Stimulated activated CD4-positive, alpha-beta T cell treated with anti-CD3 and anti-CD28 coated beads, TNF-alpha, amount 100 ng/mL, for 1 hour (primary cell): ENCODE measurements at places on chromosomes 2 and 18.

DNA sequence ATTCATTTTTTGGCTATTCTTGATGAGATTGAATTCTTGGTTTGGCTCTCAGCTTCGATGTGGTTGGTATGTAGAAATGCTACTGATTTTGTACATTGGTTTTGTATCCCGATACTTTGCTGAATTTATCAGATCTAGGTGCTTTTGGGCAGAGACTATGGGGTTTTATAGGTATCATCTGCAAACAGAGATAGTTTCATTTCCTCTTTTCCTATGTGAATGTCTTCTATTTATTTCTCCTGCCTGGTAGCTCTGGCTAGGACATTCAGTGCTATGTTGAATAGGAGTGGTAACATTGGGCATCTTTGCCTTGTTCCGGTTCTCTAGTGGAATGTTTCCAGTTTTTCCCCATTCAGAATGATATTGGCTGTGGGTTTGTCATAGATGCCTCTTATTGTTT, 5.5 kb upstream of the TACR1 start:
- DNase-seq, result no peak

DNA sequence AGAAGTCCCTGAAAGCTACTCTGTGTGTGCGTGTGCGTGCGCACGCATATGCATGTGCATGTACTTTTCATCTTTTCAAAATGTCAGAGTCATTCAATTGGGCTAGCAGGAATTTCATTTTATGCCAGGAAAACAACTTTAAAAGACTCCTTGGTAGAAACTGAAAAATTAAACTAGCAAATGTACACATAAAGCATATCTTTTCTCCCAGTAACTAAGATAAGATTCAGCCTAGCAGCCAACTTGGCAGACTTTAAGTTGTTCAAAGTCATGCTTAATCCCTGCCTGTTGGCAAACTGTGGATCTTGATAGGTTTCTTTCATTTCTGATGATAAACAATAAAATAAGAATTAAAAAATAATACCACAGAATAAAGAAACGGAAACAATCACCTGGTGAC, 1129.1 kb downstream of the LRP1B start:
- DNase-seq, result no peak

- no peak for DNase-seq
Observed at GRCh38 chr2:187338679-187339121, 109.4 kb downstream of the CALCRL start.

GRCh38 chr2:160207804-160208654, 8.0 kb upstream of the ITGB6 start:
- DNase-seq, result no peak

GRCh38 chr18:51157215-51157614, 40.3 kb downstream of the MEX3C start:
- no peak for DNase-seq

DNA sequence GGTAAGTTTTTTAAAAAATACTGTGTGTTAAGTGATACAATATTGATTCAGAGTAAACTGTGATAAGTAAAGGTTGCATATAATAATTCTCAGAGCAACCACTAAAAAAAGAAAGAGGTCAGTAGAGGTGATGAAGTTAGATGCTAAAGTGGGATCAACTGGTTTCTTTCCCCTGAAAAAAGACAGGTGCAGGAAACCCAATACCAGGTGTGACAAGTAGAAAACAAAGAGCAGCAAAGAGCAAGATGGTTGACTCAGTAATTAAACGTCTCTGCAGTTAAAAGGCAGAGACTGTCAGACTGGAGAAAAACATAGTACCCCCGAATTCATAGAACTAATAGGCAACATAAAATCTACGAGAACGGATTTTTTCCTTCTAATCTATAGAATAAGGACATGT, 128.3 kb downstream of the ATP9B start:
- DNase-seq, result no peak

GRCh38 chr2:145094370-145094769, 574.5 kb upstream of the ZEB2 start:
- DNase-seq, result no peak

- DNase-seq, result no peak
Observed at GRCh38 chr2:42378415-42378814, 17.4 kb upstream of the COX7A2L start.

DNA sequence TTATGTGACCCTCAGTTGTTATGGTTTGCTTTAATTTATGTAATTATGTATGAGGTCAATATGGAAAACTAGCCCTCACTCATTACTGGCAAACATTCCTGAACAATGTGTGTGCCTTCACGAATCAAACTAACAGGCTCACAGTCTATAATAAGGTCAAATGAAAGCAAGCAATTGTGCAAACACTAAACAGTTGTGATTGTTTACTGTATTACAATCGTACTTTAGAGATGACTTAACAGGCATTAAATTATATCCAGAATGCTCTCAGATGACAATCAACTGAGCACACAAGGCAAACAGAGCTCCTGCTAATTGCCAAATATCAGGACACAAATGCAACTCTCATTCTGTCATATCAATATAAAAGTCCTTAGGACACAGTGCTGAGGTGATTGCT, 29.5 kb downstream of the COL5A2 start:
- DNase-seq, result no peak

GRCh38 chr2:26530240-26530540, 52.3 kb upstream of the OTOF start:
- no peak for DNase-seq

- DNase-seq, result no peak
Observed at GRCh38 chr2:235045336-235045972, 93.6 kb downstream of the SH3BP4 start.

- DNase-seq, result peak; percentile 21
Observed at GRCh38 chr2:72770879-72771461, 54.9 kb downstream of the EXOC6B start.

DNA sequence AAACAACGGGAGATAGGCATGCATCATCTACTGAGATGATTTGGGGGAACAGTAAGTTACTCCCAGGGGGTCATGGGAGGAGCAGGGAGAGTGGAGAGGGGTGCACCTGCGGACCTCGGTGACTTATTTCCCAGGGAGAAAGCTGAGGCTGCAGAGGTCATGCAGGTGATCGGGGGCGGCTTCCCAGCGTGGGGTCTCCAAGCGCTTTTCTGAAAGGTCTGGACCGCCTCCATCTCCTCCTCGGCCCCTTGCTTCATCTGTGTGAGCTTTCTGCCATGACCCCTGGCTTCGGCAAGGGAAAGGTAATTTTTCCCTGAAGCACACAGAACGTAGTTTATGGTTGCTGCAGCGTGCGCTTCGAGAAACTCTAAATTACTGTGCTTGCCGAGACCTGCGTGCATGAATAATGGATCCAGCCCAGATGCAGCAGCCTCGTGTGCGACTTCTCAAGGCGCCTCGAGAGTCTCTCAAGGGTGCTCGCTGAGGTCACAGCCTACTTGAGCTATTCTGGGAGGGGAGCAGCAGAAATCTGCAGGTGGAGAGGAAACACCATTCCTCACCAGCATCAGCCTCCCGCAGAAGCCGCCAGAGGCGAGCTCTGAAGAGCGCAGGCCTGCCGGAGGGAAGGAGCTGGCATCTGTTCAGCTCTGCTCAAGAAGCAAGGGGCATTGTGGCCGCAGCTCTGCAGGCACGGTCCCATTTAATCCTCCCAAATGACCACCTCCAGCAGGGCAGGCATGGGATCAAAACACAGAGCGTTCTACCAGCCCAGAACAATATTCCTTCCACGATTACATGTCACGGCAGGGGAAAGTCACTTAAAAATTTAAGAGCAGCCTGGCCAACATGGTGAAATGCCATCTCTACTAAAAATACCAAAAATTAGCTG, 308.4 kb upstream of the MYT1L start:
- DNase-seq, result no peak

- no peak for DNase-seq
Observed at GRCh38 chr2:237922641-237923361, 44.0 kb upstream of the UBE2F start.

- DNase-seq, result no peak
Observed at GRCh38 chr18:3952031-3952430, 502.1 kb downstream of the TGIF1 start.

DNA sequence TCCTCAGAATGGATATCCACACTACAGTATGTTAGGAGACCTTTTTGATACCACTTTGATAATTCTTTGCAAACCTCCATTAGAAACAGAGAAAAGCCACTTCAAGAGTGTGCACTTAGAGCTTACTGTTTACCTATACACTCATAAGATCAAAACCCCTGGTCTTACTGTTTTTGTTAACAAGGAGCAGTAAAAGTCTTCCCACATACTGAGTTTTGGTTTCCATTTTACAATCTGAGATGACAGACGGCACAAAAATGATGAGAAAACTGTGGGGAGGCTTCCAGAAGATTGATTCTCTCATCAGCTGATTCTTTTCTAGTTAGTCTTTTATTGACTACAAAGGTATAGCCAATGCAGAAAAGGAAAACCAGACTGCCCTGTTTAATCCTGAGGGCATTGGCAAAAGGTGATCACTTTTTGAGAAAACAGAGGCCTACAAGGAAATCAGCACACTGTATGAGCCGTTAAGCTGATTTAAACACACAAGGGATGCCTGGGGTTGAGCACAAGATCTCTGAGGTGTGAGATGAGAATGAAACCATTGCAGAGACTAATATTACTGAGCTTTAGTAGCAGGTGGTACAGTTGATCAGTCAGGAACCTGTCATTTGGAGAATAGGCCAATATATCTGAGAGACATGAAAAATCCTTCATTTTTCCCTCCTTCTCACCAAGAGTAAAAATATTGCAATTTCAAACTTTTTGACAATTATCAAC, 368.6 kb downstream of the GRB14 start:
- no peak for DNase-seq

DNA sequence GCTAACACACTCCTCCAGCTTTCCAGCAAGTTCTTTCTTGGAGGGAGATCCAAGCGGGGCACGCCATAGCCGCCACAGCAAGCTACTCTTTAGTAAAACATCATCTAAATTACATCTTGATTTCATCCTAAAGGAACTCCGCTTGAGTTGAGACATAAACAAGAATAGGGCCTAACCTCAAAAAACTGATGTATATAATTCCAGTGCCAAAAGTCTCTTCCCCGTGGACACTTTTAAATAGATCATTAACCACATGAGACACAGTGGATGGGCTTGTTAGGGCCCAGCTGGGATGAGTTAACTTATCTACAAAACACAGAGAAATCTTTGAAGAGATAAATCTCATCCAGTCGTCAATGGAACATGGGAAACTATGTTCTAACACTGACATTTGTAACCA, 20.8 kb upstream of the MLPH start:
- DNase-seq, result no peak

DNA sequence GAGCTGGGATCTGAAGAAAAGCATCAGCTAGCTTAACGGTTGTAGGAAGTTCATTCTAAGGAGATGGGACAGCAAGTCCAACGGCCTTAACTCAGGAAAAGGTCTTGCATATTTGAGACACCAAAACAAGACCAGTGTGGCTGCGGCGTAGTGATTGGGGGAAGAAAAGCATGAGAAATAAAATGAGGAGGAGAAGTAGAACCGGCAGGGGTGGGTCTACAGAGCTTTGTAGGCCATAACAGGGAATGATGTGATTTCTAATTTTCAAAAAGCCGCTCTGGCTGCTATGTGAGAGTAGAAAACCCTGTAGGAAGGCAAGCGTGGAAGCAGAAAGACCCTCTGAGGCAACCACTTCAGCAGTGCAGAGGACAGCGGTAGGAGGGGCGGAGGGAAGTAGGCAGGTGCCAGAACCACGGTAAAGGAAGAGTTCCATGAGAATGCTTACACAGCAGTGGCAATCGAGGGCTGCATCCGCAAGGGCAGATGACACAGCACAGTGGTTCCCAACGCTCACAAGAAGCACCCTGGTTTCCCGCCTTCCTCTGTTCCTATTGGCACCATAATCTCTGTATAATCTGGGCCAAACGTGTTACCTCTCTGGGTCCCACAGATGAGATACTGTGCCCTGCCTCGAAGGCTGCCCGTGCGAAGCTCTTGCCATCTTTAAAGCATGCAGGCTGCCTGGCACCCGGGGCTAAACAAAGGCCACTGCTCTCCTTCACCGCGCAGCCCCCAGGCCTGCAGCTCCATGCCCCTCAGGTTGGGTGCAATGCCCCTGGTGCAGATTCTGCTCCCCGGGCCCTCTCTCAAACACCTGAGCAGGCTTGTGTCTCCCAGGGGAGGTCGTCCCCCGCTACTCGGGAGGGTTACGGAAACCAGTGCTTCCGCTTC, 795 bp downstream of the ANKRD39 start:
- DNase-seq, result no peak

DNA sequence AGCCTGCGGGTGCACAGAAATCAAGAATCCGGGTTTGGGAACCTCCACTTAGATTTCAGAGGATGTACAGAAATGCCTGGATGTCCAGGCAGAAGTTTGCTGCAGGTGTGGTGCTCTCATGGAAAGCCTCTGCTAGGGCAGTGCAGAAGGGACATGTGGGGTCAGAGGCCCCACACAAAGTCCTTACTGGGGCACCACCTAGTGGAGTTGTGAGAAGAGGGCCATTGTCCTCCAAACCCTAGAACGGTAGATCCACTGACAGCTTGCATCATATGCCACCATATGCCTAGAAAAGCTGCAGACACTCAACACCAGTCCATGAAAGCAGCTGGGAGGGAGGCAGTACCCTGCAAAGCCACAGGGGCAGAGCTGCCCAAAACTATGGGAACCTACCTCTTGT, 833.0 kb downstream of the TMEM182 start:
- DNase-seq, result no peak

GRCh38 chr2:88126772-88127637, 857 bp downstream of the FABP1 start:
- no peak for DNase-seq

GRCh38 chr18:76265497-76266235, 229.4 kb downstream of the ZNF516 start:
- no peak for DNase-seq

DNA sequence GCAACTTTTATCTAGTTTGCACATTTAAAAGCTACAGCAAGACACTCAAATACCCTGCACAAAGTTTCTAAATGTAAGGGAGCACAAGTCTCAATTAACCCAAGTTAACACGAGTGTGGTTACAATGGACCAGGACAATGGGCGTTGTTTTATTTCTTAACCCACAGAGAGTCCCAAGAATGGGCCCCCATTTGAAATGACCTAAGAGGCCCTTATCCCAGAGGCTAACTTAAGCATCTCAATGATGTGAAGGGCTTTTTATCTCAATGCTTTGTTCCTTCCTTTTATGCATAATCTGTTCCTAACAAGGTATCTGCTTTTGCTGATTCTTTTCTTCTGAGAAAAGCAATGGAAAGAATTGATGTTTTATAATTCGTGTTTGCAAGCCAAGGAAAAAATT, 151.5 kb upstream of the SALL3 start:
- no peak for DNase-seq

- DNase-seq, result no peak
Observed at GRCh38 chr2:137748533-137748932, 215.7 kb upstream of the HNMT start.

DNA sequence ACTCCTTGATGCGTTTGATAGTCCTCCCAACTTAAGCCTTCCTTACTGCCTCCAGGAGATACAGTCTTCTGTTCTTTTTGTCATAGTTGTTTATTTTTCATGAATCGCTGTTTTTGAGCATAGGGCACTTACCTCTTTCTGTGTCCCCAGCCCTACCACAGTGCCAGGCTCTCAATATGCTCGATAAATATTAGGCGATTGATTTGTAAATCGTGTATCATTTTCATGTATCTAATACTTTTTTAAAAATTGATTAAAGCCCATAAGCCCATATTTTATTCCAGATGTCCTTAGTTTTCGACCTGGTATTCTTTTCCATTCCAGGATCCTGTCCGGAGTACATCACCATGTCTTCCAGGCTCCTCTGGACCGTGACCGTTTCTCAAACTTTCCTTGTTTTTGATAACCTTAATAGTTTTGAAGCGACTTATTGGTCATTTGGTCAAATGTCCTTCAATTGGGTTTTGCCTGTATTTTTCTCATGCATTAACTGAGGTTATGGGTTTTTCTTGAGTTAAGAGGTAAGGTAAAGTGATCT, 444 bp upstream of the MMADHC start:
- no peak for DNase-seq

- peak; percentile 15 for DNase-seq
Observed at GRCh38 chr18:8754995-8755960, 49.9 kb downstream of the MTCL1 start.
